ENCODE measurements at places on chromosomes 16 and 17.

- no peak for DNase-seq
Observed at GRCh38 chr16:79658301-79659033, 57.9 kb upstream of the MAF start.

- no peak for DNase-seq
Observed at GRCh38 chr16:49492896-49493626, 119.5 kb downstream of the C16orf78 start.

- DNase-seq, result no peak
Observed at GRCh38 chr16:12612598-12613101, 191.0 kb downstream of the CPPED1 start.

- DNase-seq, result no peak
Observed at GRCh38 chr17:77724876-77725615, 233.5 kb upstream of the TNRC6C start.

GRCh38 chr17:76458580-76459490, 5.9 kb upstream of the UBE2O start:
- DNase-seq, result no peak

GRCh38 chr16:19872179-19872863, 12.3 kb downstream of the GPRC5B start:
- DNase-seq, result no peak

GRCh38 chr17:66557200-66557599, 254.8 kb downstream of the PRKCA start:
- no peak for DNase-seq

GRCh38 chr16:75108792-75109731, 7.5 kb downstream of the LDHD start:
- peak; percentile 64 for DNase-seq

GRCh38 chr17:49674507-49674906, 3.4 kb downstream of the SPOP start:
- DNase-seq, result no peak

DNA sequence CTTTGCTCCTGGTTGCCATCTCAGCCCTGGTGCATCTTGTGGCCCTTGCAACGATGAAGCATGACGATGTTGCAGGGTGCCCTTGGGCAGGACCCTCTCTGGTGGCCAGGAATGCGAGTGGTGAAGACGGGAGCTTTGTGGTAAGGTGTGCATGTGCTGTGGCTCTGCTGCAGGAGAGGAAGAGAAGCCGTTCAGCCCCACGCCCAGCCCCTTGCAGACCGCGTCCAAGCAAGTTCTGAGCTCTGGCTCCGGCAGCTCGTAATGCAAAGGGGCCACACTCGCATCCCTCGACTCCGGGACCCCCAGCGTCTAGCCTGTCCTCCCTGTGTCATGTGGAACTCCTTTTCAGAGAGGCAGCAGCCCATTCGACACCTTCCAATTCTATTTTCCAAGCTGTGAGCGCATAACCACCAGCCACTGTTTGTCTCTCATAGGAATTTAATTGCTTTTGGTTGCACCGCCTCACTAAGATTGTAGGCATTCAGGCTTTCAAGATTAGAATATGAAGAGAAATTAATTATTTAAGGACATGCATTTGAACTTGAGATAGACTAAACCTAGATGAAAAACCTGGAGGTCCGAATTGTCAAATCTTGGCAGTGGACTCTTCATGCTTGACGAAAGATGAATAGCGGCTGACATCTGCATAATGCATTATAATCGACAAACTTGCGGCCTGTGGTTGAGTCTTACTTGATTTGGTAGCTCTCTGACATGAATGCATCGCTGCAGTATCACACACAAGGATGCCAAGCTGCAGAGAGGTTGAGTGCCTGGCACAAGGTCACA, 21.1 kb upstream of the KCNG4 start:
- DNase-seq, result no peak

DNA sequence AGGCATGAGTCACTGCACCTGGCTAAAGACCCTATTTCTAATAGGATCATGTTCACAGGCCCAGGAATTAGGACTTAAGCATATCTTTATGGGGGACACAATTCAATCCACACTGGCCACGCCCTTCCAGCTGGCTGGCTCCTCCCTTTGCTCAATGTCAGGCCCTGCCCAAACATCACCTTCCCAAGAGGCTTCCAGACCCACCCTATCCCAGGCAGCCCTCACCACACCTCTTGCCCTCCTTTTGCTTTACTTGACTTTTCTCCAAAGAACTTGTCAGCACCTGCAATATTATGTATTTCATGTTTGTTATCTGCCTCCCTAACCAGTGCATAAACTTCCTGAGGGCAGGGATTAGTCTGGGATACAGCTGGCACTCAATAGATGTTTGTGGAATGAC, 109.6 kb upstream of the CDH5 start:
- DNase-seq, result no peak

GRCh38 chr17:81092518-81093095, 57.7 kb downstream of the BAIAP2 start:
- DNase-seq, result no peak

Measured in activated CD4-positive, alpha-beta T cell treated with anti-CD3 and anti-CD28 coated beads for 1 hour (primary cell).